ENCODE measurements at places on chromosomes 13 and 19.

DNA sequence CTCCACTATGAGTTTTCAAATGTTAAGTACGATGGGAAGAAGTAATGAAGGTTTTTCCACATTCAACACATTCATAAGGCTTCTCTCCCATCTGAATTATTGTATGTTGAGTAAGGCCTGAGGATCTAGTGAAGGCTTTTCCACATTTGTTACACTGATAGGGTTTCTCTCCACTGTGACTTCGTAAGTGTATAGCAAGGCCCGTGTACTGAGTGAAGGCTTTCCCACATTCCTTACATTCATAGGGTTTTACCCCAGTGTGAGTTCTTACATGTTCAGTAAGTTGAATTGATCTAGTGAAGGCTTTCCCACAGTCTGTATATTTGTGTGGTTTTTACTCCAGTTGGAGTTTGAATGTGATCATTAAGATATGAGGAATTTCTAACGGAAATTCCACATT lies 44.4 kb downstream of the ZNF846 start:
- no peaks in the 10 kb centered on the region for H3K4me1 ChIP-seq
- no peak for DNase-seq
- no peaks in the 10 kb centered on the region for H3K27me3 ChIP-seq
- H3K27ac ChIP-seq, result no peak overlapping the region
- no peaks in the 10 kb centered on the region for H3K36me3 ChIP-seq

DNA sequence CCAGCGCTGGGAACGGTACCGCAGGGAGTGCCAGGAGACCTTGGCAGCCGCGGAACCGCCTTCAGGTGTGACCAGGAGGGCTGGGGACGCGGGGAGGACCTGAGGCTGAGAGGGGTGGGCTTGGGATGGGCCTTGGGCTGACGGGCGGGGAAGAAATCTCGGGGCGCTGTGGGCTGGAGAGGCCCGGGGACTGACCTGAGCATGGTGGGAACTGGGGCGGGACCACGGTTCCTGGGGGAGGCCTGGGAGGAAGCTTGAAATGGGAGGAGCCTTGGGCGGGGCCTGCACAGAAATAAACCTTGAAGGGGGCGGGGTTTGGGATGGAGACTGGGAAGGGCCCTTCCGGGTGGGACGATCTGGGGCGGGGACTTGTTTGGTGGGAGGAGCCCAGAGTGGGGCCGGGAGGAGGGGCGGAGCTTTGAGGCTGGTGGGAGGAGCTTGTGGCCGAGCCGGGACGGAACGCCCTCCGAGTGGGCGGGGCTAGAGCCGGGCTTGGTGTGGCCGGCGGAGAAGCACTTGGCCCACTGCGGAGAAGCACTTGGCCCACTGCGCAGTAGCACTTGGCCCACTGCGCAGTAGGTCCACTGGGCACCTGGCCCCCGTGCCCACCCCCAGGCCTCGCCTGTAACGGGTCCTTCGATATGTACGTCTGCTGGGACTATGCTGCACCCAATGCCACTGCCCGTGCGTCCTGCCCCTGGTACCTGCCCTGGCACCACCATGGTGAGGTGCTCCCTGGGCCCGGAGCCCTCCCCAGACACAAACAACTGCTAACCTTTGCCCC lies 2.8 kb downstream of the GIPR start:
- peak; percentile 72 for DNase-seq
- H3K36me3 ChIP-seq, result no peaks in the 10 kb centered on the region
- H3K27ac ChIP-seq, result no peak overlapping the region
- peaks cover 7% of the 10 kb centered on the region for H3K27me3 ChIP-seq
- H3K4me3 ChIP-seq, result no peak overlapping the region
- H3K4me1 ChIP-seq, result peaks cover 12% of the 10 kb centered on the region

DNA sequence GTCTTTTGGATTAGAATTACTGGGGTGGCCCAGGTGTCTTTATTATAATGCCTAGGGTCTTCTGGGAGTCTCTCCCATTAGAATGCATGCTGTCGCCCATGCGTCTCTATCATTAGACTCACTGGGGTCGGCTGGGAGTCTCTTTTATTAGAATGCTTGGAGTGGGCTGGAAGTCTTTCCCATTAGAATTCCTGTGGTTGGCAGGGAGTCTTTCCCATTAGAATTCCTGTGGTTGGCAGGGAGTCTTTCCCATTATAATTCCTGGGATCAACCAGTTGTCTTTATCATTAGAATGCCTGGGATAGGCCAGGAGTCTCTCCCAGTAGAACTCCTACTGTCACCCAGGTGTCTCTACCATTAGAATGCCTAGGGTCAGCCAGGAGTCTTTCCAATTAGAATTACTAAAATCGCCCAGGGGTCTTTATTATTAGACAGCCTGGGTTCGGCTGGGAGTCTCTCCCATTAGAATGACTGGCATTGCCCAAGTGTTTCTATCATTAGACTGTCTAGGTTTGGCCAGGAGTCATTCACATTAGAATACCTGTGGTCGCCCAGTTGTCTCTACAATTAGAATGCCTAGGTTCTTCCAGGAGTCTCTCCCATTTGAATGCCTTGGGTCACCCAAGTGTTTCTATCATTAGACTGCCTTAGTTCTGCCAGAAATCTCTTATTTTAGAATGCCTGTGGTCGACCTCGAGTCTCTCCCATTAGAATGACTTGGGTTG lies 1558.5 kb downstream of the UQCRFS1 start:
- no peaks in the 10 kb centered on the region for H3K4me1 ChIP-seq
- no peak overlapping the region for H3K27ac ChIP-seq
- DNase-seq, result no peak
- H3K36me3 ChIP-seq, result no peaks in the 10 kb centered on the region

- H3K4me3 ChIP-seq, result no peak overlapping the region
- H3K27ac ChIP-seq, result no peak overlapping the region
- H3K27me3 ChIP-seq, result no peaks in the 10 kb centered on the region
- H3K4me1 ChIP-seq, result no peaks in the 10 kb centered on the region
- H3K36me3 ChIP-seq, result no peaks in the 10 kb centered on the region
- DNase-seq, result peak; percentile 16
Measured at GRCh38 chr13:48542581-48543341, 9.9 kb upstream of the RCBTB2 start.

Data from fibroblast of lung (primary cell).